ENCODE measurements at places on chromosomes 13 and 19.

GRCh38 chr19:45664575-45664974, 3.4 kb upstream of the GIPR start:
- no peak for DNase-seq

- no peak for DNase-seq
Observed at GRCh38 chr13:50713523-50714248, 129.8 kb downstream of the DLEU7 start.

DNA sequence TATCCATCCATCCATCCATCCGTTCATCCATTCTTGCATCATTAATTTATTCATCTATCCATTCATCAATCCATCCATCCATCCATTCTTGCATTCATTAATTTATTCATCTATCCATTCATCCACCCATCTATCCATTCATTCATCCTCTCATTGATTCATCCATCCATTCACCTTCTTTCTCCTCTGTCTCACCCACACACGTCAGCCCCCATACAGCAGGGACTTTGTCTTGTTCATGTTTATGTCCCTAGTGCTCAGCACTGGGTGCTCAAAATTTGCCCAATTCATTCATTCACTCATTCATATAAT, 683 bp upstream of the AP1M2 start:
- DNase-seq, result no peak

DNA sequence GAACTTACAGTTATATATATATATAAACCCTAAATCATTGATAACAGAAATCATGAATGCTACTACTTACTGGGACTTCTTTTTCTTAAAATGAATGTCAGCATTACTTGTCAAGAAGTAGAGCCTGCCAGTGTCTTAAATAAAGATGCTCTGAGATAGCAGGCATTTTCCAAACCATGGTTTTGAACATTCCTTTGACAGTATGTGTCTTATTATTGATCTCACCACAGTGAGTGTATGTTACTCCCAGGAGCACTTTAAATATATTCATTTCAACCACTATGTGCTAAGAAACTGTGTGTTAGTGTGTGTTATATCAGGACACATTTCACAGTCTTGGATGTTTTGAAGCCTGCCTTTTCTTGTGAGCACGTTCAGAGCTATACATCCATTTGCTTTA, 28.2 kb downstream of the TNFRSF19 start:
- no peak for DNase-seq

DNA sequence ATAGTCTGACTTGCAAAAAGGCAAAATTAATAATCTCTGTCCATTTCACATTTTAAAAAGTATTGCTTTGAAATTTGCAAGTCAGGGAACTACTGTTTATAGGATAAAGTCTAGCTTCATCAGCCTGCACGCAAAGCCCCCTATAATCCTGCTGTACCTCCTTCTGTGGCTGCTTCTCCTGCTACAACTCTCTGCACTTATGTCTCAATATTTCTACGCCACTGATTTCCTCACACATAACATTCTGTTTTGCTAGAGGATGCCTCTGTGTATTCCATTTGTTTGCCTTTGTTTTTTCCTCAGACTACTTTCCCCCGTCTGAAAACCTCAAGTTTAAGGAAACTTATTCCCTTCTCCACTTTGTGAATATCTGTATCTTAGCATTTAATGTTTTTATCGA, 389.9 kb downstream of the RFC3 start:
- DNase-seq, result no peak

- no peak for DNase-seq
Observed at GRCh38 chr19:30719189-30719998, 347.2 kb downstream of the ZNF536 start.

DNA sequence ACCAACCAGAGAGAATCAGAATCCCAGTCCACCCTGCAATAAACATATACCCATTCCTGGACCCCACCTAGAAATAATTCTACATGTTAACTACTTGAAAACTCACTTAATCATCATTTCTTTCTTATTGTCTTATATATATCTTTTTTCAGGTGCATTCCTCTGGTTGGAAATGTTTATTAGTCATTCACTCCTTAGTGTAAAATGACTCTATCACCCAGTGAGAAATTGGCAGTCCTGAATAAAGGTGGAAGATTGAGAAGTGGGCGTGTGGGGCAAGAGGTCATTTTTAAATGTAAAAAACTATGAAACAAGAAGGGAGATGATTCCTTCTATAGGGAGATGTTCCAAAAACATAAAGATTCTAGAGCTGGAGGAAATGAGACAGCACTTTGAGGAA, 101.2 kb upstream of the MBNL2 start:
- DNase-seq, result no peak

DNA sequence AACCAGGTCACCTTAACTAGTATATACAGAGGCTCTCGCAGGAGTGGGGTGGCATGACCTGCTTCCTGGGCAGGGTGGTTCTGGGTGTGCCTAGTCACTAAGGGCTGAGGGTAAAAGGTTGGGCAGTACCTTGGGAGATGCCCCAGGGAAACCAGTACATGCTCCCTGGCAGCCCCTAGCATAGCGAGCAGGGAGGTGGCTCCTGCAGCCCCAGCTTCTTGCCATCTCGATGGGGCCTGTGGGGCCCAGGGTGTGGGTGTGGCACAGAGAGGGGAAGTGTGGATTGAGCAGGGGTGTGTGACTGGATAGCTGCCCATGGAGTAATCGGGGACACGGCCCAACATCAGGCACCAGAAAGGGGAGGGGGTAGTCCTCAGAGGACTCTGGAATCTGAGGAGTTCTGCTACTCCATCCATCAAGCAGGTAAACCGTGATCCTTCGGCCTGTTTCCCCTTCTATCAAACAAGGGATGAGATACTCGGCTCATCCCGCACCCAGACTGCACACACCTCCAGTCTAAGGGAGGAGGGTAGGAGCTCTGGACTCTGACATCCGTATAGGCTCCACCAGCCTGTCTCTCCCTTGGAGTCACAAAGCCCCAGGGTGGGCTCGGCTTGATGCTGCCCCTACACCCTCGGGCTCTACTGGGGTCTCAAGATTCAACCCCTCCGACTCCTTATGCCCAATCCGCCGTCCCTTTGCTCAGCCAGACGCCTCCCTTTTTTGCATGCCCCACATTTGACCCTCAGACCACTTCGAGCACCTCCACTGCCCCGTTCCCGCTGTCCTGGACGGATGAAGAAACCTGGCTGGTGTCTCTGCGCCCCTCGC, 1.1 kb downstream of the ZBTB45 start:
- DNase-seq, result no peak

DNA sequence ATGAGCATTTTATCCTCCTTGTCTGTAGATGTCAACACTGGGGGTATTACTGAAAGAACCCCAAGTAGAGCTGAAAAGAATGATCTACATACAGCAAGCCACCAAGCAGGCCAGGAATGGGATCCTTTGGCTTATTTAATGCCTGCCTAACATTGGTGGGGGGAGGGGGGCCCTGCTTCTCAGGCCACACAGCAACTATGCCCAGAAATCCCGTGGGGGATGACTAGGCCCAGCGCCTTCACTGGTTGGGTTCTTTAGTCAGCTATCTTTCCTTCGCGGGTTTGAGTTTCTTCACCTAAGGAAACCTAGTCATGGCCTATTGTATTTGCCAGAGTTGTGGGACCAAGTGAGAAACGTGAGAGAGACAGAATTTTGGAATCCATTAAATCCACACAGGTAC, 80.5 kb downstream of the CCNA1 start:
- no peak for DNase-seq

GRCh38 chr13:51767100-51767499, 36.9 kb downstream of the DHRS12 start:
- no peak for DNase-seq

DNA sequence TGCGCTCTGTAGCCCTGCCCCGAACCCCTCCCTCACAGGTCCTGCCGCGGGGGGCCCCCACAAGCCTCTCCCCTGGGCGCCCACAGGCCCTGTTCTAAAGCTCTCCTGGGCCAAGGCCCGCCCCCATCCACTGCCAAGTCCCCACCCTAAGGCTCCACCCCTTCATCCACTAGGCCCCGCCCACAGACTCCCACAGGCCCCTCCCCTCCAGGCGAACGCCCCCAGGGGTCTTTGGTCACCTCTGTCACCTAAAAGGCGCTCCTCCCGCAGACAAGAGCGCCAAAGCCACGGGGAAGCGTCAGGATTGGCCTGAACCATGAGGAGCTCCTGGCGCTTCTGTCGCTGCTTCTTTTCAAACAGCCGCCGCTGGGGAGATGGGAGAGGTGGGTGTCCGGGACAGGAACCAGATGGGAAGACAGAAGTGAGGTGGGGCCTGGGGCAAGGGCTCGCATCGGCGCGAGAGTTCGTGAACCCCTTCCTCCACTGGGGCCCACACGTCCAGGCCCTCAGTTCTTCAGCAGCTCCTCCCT, 2.3 kb downstream of the TULP2 start:
- DNase-seq, result no peak

DNA sequence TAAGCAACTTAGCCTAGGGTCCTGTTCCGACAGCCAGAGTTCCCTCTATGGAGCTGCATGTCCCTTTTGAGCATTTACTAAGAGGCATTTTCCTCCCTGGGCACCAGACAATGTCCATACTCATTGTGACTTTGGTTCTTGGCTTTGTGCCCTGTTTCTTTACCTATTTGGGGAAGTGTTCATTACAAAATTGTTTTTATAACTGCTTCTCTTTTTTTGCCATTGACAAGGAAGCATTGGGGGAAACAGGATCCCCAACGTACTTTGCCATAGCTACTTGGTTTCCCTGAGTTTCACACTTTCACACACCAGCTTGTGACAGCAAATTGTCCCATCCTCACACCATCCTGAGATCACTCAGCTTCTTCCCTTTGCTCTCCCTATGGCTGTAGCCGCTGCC, 81.1 kb upstream of the SIAH3 start:
- DNase-seq, result no peak

DNA sequence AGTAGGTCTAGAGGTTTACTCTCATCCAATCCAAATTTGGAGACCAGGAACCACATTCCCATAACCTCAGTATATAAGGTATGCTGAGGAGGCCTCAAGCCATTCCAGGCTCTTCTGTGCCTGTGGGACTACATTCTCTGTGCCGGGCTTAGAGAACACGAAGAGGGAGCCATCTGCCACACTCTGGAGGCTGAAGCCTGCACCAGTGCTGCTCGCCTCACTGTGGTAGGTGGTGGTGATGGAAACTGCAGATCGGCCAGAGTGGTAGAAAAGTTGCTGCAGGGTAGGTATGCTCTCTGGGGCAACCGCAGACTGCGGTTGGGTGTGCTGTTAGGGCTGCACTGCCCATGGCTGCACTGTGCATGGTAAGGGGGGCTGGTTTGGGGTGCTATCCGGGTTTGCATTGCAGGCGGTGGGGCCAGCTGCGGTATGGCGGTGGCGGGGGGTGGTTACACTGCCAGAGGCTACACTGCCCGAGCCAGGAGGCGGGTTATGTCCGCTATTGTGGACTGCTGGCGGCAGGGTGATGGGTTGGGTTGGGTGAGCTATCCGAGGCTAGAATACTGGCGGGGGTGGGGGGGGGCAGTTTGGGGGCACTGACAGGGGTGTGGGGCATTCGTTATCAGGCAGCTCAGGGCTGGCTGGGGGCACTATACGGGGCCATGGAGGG, 145.0 kb downstream of the TNFRSF19 start:
- no peak for DNase-seq

GRCh38 chr19:5130371-5131030, 161.6 kb downstream of the KDM4B start:
- DNase-seq, result no peak

DNA sequence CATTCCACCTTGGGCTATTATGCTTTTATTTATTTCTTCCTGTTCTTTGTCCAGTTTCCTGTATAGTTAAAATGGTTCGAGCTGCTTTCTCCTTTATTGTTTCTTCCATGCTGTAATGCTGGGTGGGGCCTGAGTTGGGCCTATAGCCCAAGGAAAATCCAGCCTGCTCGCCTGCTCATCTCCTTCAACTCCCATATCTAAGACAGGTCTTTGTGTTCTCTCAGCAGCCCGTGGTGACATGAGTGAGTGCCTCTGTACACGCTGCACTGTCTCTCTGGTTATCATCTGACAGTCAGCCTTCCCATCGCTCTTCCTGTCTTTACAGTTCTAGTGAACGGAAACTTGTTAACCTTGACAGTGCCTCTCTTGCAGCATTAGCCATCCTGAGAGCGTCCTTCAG, 221.9 kb upstream of the SLC10A2 start:
- no peak for DNase-seq

DNA sequence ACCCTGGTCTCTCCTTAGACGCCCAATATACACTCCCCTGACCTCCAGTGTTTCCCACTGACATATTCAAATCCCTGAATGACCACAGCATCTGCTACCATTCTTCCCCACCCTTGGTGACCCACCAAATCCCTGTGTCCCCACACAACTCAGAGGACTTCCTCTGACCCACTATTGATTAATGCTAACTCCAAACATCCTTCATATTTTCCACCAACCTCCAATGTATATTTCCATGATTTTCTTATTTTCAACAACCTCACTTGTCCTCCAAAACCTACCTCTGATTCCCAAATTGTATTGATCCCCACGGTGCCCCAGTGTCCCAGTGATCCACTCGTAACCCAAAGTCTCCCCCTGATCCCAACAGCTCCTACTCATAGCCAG, 526 bp upstream of the DMWD start:
- no peak for DNase-seq

DNA sequence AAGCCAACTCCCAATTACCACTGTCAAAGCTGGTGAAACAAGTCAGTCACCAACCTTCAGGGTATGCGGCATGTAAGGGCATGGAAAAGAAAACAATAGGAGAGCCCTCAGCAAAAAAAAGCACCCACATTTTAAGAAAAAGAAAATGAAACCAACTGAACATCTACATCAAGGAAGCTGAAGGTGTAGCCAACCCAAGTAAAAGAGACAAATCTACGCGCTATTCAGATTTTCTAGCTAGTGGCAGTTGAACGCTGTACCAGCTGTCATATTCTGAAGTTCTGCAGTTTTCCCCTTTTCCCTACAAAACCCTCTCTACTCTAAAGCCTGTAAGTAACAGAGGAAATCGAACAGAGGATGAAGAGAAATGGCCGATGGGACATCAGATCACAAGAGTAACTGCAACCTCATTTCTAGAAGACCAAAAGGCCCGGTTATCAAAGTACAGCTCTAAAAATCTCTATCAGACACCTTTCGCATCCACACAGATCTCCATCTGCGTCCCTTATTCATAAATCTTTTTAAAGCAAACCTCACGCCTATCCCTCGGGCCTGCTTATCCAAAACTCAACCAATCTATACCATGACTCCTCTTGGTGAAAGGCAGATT, 1.4 kb downstream of the MYCBP2 start:
- no peak for DNase-seq

- DNase-seq, result no peak
Observed at GRCh38 chr19:33063356-33063752, 1.3 kb downstream of the RHPN2 start.

DNA sequence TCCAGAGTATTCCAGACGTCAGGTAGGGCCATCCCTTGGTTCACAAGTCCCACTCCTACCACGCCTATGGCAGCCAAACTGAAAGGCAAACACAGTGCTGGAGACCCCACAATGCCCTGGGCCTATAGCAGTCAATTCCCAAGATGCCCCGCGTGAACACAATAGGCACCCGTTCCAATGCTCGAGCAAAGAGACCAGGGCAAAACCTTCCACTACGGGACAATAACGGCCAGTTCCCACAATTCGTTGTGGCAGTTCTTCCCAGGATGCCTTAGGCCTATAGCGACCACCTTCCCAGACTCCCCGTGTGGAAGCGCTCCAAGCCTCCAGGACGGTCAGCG, 538 bp downstream of the ZNF428 start:
- peak; percentile 50 for DNase-seq

- DNase-seq, result no peak
Observed at GRCh38 chr13:110425444-110425780, 118.3 kb downstream of the COL4A2 start.

GRCh38 chr13:111225810-111226546, 94.5 kb upstream of the TEX29 start:
- no peak for DNase-seq

Data from NCI-H510A (cell line).